Stimulated activated CD8-positive, alpha-beta memory T cell treated with anti-CD3 and anti-CD28 coated beads, Interleukin-7, amount 100 ng/mL, for 24 hours (primary cell): ENCODE measurements at places on chromosomes 2 and 18.

- no peak for DNase-seq
Measured at GRCh38 chr18:58541789-58542425, 87.0 kb downstream of the ALPK2 start.

- no peak for DNase-seq
Measured at GRCh38 chr2:29872870-29873269, 48.5 kb downstream of the ALK start.

DNA sequence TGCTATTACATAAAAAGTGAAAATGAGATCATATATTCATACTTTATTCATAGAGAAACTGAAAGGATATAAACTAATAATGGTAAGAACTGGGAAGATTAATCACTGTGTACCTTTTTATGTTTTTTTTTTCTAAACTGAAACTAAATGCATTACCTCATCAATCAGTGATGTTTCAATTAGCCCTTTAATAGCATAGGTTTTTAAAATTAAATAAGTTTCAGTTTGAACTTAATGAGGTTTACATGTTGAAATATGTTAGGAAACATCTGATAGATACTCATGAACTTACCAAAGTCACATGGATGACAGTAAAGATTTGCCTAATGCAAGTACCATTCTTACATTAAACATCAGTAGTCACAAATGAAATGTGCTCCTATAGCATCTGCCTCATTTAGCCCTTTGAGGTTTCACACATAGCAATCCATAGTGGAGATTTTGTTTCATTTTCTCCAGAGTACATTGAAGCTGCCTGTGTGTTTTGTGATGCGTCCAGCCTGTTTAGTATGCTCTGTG is 8.9 kb downstream of the MAPRE2 start:
- no peak for DNase-seq

DNA sequence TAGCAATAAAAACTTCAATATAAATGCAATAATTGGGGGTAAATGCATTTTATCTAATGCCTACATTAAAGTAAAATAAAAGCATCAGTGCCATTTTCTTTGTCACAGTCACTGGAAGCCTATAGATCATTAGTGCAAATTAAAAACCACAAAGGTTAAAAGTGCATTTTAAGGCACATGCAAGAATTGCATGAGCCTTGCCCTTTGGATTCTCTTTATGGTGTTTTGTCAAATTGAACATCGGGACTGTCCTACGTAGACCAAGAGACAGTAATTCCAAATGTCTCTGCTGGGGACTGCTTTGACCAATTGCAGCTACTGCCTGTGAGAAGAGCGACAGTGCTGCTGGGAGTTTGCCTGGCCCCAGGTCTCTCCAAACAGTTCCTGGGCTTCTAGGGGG is 130.3 kb upstream of the SATB2 start:
- DNase-seq = no peak

GRCh38 chr18:80119111-80119510 is 10.0 kb downstream of the ADNP2 start:
- DNase-seq = no peak

GRCh38 chr2:239512054-239512453 is 111.2 kb upstream of the HDAC4 start:
- no peak for DNase-seq

DNA sequence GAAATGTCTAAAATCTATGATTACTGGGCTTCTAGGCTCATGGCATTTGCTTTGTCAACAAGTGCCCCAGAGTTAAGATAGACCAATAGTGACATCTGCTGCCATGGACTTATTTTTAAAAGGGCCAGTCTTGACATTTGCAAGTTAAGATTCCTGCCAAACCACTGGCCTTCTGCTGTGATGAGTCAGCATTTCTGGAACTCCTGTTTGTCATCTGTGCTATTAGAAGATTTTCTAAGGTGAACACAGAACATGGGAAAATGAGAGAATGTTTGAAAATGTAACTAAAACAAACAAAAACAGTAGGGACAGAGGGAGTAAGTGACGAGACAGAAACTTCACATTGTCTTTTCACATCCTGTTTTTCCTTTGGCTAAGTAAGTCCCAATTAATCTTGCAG is 93.7 kb upstream of the WDR75 start:
- DNase-seq = no peak

- no peak for DNase-seq
Measured at GRCh38 chr18:32469190-32469651, 1.5 kb downstream of the GAREM1 start.

DNA sequence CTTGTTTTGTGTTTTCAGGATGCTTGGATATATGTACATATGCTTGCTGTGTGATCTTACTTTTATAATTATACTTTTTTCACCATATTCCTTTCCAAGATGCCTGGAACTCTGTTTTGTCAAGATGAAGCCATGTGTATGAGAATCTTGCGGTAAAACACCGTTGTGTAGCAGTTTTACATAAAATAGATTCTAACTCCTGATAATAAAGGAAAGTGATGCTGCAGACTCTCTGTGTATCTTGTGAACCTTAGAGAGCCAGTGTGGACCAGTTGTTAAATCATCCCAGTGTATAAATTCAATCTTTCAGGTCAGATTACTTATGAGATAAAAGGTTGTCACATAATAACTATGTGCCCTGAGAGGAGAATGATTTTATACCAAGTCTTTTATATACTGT is 12.5 kb upstream of the ITGA4 start:
- no peak for DNase-seq

DNA sequence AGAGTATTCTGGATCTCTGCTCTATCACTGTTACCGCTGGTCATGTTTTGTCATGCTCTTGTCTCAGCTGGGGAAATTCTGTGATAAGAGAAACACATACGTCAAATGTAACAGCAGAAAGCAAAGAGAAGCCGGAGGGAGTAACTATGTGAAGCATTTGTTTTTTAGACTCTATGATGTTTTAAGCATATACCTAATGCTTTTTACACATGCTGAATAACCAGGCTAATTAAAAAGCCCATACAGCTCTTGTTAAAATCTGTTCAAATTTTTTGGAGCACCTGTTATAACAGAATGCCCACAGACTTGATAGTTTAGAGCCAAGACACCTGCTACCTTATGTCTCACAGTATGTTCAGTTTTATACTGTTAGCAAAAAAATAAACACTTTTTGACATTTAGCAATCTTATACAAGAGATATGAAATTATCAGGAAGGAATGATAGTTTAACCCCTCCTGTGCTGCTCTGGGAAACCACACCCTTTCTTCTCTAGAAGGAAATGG is 92.3 kb upstream of the TANK start:
- no peak for DNase-seq

DNA sequence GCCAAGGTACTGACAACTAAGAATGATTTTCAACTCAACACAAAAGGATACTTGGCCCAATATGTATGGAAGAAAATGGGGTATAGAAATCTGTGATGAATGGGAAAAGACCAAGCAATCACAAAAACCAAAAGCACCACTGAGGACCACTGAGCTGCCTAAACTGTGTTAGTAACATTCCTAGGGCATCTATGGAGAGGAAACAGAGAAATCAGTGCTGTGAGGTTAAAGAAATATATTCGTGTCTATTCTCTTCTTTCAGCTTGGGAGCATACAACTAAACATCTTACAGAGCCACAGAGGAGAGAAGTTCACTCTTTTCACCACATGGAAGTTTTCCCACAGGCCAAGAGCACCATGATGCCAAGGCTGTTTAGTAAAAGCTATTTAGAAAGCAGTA is 47.3 kb upstream of the CALCRL start:
- no peak for DNase-seq
